ENCODE measurements at places on chromosomes 16 and 17. TPM values are rescaled to one million over a fixed set of nuclear protein-coding genes. Genes with fewer than 3 reads are reported as not detected.
A peak's percentile ranks its signal among the peaks of the same experiment; 100 is the strongest.

- no peak for DNase-seq
These were observed 79.1 kb downstream of the KLHDC4 start for GRCh38 chr16:87686697-87687096.

GRCh38 chr17:55492781-55493341 lies 18.4 kb downstream of the SMIM36 start:
- no peak for DNase-seq

- no peak for DNase-seq
These were observed 1128.6 kb downstream of the CDH8 start for GRCh38 chr16:60907645-60908044.

- DNase-seq, result peak; percentile 84
These were observed 1.4 kb downstream of the HAGHL start for GRCh38 chr16:728131-728889.

CTF1 gene
- polyA plus RNA-seq, result 2.0 TPM

OR1A1 gene
- polyA plus RNA-seq, result not detected

MVP gene
- polyA plus RNA-seq, result 235 TPM

All from GM23248 (cell line).